Posterior cingulate gyrus (tissue), 11 donors: ENCODE measurements at places on chromosomes 16 and 17.

DNA sequence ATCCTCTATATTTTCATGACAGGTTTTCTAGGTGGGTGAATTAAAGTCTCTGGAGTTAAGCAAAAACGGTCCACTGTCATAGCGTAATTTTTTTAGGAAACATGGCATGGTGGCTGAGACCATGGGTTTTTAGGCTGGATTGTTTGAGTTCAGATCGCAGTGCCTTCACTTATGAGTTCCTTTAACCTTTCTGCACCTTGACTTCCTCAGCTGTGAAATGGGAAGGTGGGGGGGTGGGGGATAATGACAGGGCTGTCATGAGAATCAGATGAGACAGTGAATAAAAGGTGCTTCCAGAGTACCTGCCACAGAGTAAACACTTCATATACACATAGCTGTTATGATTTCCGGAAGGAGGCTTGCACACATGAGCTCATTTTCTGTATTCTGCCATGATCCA is 11.8 kb downstream of the PRCD start:
- no peak for DNase-seq

GRCh38 chr16:67782567-67783352 is 23.6 kb downstream of the RANBP10 start:
- DNase-seq = peak; percentile 44

GRCh38 chr17:29003289-29003688 is 2.5 kb downstream of the SEZ6 start:
- DNase-seq = no peak

DNA sequence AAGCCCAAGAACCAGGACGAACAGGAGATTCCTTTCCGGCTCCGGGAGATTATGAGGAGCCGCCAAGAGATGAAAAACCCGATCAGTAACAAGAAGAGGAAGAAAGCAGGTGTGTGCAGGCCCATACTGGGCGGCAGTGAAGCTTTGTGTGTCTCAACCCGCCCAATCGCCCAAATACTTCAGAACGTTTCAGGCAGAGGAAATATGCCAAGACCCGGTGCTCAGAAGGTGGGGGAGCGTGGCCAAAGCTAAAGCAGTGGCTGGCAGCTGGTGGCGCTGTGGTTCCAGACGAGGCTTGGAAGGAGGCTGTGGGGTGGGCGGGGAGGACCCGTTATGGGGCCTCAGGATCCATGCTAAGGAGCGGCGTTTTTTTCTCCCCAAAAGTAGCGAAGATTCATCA is 1.2 kb downstream of the CCDC137 start:
- no peak for DNase-seq

DNA sequence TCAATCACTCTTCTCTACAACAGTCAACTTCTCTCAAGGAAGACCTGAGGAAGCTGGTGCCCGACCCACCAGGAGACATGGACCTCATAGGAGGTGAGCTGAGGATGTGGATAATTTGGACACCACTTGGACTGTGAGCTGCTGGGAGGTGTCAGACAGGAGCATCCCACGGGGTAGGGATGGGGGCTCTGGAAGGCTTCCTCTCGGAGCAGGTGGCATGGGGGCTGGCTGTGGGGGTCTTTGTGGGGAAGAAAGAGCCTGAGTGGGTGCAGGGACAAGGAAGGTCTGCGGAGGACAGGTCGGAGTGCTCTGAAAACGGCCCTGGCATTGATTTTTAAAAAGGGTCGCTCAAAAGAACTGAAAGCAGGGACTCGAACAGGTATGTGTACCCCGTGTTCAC is 64.0 kb downstream of the TBC1D16 start:
- peak; percentile 60 for DNase-seq

DNA sequence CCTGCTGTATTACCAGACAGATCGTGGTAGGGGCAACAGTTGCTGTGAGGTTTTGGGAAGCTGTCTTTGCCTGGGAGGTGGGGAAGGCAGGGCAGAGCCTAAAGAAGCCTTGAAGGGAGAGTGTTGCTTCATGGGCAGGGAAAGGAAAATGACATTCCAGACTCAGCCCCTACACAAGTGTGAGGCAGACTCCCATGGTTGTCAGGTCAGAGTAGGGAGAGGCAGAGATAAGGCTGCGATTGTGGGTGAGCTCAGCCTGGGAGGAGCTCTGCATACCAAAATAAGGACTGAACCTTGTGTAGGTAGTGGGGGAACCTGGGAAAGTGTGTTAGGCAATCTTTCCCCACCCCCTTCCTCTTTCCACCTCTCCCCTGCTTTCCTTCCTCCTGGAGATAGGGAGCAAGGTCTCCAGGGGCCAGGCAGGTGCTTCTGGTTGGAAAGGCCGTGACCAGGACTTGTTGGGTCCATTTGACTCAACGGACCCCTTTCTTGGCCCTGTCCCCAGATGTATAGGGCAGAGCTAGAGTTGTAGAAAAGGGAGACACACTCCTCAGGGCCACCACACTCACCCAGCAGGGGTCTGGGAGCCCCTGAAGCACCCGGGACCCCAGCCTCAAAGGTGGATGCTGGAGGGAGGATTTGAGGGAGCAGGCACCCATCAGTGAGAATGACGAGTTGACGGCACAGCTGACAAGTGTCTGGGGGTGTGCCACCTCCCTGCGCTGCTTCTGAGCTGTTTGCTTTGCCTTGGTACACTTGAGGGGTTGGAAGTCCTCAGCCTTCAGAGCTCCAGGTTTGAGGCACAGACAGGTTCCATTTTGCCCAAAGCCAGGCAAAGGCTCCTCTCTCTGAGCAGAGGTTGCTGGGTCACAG is 18.5 kb upstream of the TOB1 start:
- DNase-seq = no peak

DNA sequence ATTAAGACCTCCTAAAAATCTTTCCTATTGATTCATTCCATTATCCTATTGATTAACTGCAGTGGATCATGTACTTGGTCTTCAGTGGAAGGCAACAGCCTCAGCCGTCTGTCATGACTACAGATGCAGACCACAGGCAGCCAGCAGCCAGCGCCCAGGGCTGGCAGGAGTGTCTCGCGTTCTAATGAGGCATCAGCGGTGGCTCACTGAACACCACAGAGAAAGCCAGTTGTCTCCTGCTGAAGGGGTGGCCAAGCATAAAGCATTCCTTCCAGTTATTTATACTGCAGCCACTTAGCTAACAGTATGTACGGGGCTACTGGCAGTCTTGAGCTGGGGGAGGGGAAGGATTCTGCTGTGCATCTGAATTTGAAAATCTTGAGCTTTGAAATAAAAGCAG is 214.3 kb downstream of the IRX3 start:
- DNase-seq = no peak

- no peak for DNase-seq
These were observed 1.5 kb downstream of the XPO6 start for GRCh38 chr16:28210264-28210663.

DNA sequence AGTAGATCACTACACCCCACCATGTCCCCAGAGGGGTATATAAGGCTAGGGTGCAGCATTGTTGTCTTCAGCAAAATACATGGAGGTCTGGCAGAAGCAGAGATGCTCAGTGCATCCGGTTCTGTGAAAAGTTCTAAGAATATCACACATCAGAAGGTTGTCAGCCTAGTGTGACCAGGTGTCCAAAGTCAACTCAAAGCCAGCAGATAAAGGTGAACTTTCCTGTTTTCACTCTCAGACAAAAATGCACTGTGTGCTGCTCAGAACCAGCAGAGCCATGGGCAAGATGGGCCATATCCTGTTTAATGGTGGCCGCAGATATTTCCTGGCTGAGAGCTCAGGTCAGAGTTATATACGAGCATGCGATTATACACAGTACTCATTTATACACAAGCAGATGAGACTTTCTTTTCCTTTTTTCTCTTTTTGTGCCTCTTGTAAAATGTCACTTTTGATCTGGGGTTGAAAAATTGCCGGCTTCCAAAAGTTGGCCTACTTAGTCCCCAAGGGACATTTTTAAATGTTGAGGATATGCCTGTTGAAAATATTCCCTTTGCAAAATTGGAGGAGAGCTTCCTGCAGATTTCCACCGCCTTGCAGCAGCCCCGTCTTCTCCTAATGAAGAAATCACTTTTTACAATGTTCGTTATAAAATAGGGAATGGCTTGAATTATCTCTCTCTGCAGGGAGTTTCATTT is 425.6 kb upstream of the SALL1 start:
- no peak for DNase-seq

- peak; percentile 90 for DNase-seq
These were observed 8.8 kb upstream of the MLKL start for GRCh38 chr16:74709441-74709877.

DNA sequence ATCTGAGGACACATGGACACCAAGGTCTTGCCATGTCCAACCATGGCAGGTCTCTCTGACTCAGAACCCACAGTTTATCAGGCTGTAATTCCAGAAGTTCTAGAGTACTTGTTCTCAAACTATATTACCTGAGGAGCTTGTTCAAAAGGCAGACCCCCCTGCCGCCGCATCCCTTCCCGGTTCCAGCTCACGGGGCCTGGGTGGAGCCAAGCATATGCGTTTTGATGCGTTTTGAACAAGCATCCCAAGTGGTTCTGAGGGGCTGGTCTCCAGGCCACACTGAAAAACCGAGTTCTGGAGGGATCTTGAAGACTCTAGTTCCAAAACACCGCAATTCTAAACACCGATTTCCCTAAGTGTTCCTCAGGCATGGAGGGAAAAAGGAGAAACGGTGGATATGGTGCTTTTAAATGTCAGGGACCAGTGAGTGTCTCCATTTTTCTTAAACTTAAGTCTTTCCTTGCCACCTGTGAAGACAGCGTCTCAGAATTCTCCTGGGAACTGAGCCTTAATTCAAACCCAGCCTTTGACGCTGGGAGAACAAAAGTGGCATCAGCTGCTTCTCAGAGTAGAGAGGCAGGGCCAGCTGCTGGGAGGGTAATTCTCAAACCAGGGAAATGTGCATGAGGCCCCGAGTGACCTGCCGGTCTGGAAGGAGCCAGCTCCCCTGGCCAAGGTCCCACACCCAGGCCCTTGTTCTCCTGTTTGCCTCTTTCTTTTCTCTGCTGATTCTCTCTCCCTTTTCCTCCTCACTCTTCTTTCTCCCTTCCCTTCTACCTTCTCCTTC is 84.4 kb upstream of the PLCG2 start:
- peak; percentile 33 for DNase-seq

DNA sequence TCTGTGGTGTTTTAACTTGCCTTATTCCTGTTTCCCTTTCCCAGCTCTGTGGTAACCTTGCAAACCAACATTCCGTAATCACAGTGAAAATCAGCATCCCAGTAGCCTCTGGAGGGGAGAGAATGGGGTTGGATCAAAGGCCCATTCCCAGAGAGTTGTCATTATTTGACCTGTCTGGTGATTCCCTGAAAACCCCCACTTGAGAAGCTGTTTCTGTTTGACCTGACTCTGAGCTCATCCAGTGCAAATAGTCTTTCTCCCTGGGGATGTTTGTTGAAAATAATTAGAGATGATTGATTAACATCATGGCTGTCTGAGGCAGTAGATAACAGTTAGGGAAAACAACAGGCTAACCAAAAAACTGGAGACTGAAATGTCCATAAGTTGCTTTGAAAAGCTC is 3.0 kb downstream of the CACNG1 start:
- DNase-seq = no peak

- DNase-seq = no peak
These were observed 284 bp upstream of the COPZ2 start for GRCh38 chr17:48037838-48038323.

DNA sequence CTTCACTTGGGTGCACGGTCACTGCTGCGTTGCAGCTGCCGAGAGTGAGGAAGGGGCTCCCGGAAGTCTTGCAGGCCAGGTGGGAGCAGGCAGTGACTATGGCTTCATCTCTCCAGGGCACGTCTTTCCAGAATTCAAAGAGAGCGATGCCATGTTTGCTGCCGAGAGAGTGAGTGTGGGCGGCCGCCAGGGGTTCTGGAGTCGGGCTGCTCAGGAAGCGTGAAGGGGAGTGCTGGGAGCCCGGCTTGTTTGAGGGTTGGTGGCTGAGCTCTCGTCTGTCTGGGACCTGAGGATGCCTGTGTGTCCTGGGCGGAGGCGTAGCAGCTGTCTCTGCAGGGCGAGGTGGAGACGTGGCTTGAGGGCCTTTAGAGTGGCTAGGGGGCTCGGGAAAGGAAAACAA is 6.3 kb downstream of the HGS start:
- no peak for DNase-seq

GRCh38 chr16:77657016-77657415 is 65.3 kb upstream of the NUDT7 start:
- no peak for DNase-seq

- no peak for DNase-seq
These were observed 43.5 kb downstream of the AP2B1 start for GRCh38 chr17:35630530-35631148.

DNA sequence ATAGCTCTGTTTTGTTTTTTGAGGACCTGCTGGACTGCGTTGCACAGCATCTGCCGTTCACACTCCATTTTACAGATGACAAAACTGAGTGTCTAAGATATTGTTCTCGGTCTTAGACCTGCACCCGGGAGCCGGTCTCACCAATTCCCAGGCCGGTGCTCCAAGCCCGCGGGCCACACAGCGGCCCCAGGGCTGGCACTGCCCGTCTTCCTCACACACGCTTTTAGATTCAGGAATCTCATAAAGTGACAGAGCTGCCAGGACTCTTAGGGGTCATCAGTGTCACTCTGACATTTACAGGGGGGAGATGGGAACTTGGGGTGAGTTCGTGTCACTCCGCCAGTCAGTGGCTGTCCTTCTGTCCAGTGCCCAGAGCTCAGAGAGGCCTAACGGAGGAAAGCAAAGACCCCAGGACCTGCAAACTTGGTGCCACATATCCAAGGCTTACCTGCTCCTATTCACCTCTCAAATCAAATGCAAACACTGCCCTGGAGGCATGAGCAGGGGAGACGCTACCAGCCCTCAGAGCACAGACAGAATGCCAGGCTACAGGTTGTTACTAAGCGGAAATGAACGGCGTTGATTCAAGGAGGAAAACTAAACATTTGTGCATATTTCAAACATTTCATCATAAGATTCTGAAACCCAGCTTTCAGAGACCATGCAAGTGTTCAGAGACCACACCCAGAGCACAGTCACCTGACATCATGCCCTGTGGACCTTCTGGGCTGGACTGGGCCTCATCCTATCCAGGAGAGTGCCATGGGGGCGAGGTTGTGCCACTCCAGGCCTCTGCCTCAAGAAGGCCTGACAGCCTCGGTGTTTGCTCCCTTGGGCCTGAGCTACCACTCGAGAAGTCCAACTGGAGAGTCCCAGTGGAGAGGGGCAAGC is 29.5 kb downstream of the TNFRSF13B start:
- no peak for DNase-seq

DNA sequence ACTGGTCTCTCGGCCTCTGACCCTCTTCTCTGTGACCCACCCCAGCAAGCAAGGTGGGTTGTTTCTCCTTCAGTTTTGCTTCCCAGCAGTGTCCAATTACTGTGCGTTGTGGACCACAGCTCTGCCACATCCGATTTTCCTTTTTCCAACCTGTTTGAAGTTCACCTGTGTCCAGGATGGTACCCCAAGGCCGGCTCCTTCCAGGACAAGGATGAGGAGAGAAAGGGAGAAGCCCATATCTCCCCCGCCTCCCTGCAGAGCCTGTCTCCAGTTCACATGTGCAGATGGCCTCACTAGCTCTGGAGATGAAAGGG is 13.5 kb downstream of the NMRAL1 start:
- DNase-seq = no peak
